Stimulated activated CD8-positive, alpha-beta memory T cell treated with anti-CD3 and anti-CD28 coated beads, Interleukin-15, amount 100 ng/mL, for 1 hour (primary cell): ENCODE measurements at places on chromosomes 4 and X.

GRCh38 chr4:19993242-19993641 is 258.5 kb upstream of the SLIT2 start:
- DNase-seq = no peak

GRCh38 chr4:87521319-87521718 is 7.9 kb downstream of the SPARCL1 start:
- no peak for DNase-seq

DNA sequence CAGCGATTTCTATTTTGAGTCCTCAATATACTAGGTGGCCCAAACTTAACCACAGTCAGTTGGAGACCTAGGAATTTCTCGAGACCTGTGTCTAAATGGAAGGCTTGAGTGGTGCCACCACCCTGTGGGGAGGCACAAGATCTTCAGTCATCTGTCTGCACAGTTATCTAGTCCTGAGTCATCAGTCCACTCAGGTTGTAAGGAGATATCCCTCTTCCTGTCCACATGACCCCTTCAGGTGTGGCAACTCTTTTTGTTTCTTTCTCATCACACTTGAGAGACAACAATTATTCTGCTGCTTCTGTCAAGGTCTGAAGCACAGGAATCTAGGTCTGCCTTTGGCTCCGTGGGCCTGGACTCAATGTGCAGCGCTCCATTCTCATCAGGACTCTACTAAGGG is 64.4 kb upstream of the IBSP start:
- no peak for DNase-seq

DNA sequence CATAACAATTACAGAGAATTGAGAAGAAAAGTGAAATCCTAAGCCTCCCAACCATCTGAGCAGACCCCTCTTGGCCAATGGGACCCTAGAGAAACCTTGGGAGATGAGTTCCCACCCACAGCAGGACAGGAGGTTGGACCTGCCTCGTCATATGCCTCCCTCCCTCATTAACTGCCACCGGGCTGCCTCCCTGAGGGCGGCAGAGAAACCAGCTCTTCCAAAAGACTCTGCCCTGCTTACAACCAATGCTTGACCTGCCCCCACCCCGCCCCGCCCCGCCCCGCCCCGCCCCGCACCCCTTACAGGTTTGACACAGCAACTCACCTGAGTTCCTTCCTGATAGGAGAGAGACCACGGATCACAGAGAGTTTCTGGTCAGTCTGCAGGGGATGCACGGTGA is 86.1 kb downstream of the ADRA2C start:
- no peak for DNase-seq

DNA sequence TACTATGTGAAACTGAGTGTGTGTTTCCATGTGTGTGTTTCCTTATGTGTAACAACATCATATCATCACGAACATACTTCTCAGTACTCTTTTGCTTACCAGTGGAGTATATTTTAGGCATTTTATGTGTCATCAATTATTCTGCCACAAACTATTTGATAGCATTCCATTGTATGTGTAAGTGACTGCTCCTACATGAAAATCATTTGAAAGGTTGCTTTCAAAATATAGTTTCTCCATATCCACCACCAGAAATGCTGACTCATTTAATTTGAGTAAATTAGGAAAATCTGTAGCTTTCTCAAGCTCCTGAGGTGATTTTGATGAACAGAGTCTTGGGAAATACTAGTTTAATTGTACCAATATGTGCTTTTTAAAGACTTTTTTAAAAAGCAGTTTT is 376.2 kb downstream of the PCDH18 start:
- no peak for DNase-seq

- DNase-seq = no peak
These were observed 78.8 kb downstream of the TET2 start for GRCh38 chr4:105225500-105225899.

GRCh38 chrX:150813922-150814321 is 84.5 kb downstream of the CD99L2 start:
- DNase-seq = no peak

- no peak for DNase-seq
These were observed 27.8 kb upstream of the ADH7 start for GRCh38 chr4:99462875-99463464.

DNA sequence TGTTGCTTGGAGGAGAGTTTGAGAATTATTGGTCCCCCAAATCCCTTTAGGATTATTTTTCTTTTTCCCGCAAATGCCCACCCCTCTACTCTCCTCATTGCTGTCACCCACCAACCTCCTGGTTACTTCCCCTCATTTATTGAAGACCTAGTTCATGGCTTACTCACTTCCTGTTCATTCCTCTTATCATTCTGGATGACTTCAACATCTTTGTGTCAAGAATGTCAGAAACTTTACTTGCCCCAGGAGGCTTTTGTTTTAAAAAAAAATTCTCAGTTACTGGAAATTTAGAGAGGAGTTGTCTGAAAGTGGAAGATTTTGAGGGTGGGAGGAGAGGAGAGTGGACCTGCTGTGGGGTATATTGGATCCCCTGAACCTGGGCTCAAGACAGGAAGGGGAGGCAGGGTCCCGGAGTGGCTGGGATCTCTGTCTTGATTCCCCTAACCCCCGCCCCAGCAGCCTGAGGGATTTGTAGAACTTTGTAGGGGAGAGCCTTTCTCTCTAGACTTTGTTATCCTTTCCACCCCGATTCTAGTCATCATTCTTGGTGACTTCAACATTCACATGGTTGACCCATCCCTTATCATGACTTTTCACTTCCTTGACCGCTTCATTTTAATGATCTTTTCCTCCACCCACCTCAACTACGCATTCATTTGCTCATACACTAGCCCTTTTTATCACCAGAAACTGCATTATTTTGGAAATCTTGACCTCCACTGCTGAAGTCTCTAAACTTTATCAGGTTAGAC is 69.9 kb upstream of the ESX1 start:
- no peak for DNase-seq

- DNase-seq = no peak
These were observed 7.3 kb upstream of the TMEM185A start for GRCh38 chrX:149638860-149639259.

DNA sequence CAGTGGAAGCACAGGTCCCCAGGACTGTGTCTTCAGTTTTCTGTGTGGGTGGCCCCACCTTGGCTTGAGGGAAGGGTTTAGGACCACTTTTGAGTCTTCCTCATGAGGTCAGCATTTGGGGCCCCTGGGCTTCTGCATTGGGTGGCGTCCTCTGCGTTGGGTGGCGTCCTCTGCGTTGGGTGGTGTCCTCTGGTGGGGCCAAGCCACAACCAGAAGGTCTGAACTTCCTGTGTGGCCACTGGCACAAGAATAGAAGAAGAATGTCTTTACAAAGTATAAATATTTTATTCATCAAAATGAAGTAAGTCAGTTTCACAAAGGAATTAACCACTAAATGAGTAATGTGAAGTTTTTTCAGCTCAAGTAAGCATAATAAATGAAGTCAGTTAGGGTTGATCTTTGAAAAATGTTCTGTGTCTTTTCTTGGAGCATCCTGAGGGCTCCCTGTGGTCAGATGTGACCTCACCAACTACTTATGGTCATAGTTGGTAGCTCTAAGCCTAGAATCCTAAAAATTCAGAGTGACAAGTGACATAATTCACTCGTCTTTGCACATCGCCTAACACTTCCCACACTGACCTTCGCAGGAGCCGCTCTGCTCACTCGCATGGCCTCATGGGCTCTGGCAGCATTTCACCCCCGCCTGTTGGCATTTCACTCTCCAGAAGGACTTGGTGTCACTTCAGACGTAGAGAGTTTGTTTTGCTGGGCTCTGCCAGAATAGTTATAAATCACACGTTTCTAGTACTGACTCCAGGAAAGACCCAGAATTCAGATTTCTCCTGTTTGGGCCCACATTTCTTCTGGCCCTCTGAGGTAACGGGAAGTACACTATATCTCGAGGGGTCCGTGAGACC is 39.0 kb upstream of the HGFAC start:
- DNase-seq = no peak

DNA sequence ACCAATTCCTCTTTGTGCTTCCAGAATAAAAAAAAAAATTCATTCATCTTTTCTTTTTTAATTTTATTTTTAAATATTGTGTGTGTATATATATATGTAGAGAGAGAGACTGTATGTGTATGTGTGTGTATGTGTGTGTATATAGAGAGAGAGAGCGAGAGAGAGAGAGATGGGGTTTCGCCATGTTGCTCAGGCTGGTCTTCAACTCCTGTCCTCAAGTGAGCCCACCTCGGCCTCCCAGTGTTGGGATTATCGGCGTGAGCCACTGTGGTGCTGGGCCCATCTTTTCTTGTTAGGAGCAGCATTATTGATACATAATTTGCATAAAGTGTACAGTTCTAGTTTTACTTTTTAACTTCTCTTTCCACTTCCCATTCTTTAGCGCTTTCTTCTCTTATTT is 33.6 kb downstream of the KDM6A start:
- no peak for DNase-seq

GRCh38 chr4:16218950-16219349 is 7.3 kb downstream of the TAPT1 start:
- no peak for DNase-seq

DNA sequence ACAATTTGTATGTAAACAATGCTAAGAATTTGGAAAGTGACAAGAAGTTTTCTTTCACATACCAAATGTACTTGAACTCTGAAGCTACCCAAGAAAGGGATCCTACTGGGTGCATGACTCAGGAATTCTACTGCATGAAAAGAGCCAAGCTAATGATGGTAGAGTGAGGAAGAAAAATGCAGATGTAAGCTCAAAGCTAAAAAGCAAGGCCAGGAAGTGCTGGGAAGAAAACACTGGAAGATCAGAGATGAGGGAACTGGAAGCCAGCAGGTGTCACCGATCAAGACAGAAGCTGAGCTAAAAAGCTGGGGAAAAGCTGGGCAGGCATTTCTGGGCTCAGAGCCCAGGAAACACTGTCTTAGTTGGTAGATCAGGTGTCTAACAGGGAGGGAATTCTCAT is 449.1 kb downstream of the NKX6-1 start:
- DNase-seq = no peak

DNA sequence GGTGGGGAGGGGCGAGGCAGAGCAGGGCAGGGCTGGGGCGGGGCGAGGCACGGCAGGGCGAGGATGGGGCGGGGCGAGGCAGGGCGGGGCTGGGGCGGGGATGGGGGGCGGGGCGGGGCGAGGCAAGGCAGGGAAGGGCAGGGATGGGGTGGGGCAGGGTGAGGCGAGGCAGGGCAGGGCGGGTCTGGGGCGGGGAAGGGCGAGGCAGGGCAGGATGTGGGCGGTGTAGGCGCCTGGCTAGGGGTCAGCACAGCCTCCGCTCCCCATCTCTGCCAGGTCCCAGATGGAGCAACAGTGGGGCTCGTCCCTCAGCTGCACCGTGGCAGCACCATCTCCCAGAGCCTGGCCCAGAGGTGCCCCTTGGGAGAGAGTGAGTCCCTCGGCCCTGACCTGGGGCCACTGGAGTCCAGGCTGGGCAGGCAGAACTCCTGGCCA is 4.2 kb upstream of the SRPK3 start:
- no peak for DNase-seq

DNA sequence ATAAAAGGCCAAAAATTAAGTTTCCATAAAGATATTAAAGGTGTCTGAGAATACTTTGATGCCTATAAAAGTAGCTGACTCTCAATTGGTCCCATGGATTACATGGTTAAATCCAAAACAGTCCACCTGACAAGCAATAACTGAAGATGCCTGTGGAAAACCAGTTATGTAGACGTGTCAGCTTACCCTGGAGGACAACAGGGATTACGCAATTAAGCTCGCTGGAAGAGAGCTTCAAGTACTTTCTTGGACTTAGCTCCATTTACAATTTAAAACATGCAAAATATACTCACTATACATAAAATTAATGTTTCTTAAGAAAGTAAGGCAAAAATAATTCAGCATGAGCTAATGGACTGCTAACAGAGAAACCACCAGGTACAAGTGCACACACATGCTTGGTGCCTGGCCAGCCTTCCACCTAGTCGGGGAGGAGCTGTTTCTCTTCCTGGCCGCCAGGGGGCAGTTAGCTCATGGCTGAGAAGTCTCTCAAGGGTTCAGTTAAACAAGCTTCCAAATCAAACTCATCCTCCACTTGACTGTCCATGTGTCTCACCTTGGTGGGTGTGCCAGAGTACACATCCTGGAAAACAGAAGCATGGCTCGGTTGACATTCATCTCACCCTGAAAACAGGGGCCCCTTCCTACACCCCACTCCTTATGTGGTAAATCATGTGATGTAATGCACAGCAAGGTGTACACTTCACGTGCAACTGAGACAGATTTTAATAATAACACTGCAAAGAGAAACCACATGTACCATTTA is 9.2 kb upstream of the FAM53A start:
- peak; percentile 66 for DNase-seq

DNA sequence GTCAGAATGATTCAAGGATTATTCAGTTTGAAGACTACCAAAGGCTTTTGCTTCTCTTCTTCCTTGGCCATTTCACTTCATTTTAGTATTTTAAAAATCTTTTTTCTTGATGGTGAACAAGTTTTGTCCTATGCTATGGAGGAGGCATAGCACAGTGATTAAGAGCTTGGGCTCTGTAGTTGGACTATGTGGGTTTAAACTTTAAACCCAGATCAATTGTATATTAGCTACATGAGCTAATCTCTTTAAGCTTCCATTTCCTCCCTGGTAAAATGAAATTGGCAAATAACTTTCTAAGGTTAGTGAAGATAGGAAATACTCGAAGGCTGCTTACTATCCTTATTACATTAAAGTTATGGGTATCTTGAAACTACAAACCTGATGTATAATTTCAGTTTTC is 23.8 kb upstream of the C4orf51 start:
- no peak for DNase-seq
